ENCODE measurements at places on chromosomes 12 and 14.

GRCh38 chr12:85138833-85139232 is 102.7 kb downstream of the LRRIQ1 start:
- DNase-seq, result no peak

DNA sequence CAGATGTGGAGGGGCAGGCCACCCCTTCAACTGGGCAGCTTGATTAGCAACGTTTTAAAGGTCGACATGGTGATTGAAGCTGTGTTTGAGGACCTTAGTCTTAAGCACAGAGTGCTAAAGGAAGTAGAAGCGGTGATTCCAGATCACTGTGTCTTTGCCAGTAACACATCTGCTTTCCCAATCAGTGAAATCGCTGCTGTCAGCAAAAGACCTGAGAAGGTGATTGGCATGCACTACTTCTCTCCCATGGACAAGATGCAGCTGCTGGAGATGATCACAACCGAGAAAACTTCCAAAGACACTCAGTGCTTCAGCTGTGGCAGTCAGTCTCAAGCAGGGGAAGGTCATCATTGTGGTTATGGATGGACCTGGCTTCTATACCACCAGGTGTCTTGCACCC is 23.9 kb upstream of the AICDA start:
- no peak for DNase-seq

DNA sequence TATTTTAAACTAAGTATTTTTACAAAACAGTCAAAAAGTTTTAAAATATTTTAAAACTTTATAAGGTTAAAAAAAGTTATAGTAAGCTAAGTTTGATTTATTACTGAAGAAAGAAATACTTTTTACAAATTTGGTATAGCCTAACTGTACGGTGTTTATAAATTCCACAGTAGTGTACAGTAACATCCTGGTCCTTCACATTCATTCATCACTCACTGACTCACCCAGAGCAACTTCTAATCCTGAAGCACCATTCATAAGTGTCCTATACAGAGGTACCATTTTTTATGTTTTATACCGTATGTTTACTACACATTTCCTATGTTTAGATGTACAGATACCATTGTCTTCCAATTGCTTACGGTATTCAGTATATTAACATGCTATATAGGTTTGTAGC is 170.0 kb downstream of the KLHL28 start:
- DNase-seq, result no peak

- no peak for DNase-seq
These were observed 34.6 kb downstream of the NTF3 start for GRCh38 chr12:5466521-5466960.
